NCI-H1417 (cell line): ENCODE measurements at places on chromosomes 12 and 14.

DNA sequence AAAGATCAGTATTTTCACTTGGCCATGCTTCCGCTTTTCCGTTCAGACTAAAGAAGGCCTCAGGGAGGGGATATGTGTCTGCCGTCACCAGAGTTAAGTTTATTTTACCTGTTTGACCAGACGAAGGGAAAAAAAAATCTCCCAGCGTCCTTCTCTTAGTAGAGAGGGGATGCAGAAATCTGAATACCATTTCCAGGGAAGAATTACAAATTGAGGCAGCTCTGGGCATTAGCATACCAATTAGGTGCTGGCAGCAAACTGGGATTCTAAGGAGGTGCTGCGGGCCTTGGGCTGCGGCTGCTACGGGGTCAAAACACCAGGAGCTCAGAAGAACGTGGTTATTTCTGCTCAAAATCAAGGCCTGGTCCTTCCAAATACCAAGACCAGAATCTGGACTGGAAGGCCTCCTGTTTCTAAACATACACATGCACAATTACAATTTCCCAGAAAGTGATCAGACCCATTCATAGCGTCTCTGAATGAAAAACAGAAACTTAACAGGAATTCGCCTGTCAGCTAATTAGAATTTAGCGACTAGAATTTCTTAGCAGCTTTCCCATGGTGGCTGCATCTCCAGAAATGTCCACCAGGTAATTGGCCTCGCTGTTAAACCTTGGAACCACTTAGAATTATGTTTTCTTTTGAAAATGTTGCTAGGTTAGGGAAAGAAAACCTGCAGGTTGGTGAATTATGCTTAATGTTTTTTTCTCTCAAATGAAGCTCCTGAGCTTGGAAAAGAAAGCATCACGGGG lies 617.0 kb downstream of the VRK1 start:
- no peak for DNase-seq

DNA sequence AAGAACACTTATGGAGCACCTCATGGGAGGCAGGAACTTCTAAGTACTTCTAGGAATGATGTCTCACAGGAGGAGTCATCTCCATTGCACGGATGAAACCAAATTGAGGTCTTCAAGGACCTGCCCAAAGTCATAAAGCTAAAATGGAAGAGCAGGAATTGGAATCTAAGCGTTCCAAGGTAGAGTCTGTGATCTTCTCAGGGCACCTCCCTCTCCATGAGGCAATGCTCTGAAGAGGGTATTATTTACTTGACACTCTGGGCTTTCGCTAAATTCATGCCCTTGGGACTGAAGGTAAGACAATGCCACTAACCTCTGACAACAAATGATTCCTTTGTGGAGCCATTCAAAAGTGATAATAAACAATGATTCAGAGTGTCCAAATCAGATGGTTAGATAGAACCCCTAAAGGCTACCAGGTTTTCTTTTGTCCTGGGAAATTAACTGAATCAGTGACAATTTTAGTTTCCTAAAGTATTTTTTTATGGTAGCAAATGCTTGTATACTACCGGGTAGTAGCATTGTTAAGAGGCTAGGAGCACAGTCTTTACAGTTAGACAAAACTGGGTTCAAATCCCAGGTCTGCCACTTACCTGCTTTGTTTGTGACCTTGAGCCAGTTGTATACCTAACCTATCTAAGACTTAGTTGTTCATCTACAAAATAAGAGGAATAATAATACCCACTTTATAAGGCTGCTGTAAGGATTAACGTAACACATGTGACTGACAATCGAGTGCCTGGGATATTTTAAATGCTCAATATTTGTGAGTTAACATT lies 12.3 kb downstream of the HMGA2 start:
- no peak for DNase-seq

DNA sequence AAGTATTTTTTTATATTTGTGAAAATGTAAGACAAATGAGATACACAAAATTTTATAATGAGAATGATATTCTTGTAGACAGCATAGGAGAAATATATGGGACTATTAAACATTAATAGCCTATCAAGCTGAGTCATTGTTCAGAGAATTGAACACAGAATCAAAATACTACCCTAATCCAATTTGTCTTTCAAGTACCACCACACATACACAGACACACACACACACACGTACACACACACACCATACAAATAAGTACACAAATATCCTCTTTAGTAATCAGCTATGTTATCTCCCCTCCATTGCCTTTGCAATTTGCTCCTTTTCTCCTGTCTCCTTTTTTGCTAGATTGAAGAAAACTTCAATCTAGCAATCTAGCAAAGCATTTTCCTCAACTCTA lies 499.3 kb downstream of the FOXG1 start:
- no peak for DNase-seq

DNA sequence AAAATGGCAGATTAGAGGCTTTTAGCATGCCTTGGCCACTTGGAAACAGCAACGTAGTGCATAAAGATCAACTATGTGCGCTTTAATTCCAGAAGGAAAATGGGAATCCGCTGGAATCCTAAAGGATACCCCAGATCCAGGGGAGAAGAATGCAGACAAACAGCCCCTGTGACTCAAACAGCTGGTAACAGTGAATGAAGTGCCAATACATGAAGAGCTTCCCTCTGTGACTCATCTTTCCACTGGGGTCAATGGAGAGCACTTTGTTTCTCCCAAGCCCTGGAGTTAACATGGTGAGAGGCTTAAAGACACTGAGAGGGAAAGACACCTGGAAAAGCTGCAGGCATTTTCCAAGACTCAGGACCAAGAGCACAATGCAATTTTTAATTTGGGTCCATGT lies 263.1 kb downstream of the CEP128 start:
- no peak for DNase-seq

GRCh38 chr12:49803693-49804450 lies 24.3 kb downstream of the NCKAP5L start:
- DNase-seq: no peak

DNA sequence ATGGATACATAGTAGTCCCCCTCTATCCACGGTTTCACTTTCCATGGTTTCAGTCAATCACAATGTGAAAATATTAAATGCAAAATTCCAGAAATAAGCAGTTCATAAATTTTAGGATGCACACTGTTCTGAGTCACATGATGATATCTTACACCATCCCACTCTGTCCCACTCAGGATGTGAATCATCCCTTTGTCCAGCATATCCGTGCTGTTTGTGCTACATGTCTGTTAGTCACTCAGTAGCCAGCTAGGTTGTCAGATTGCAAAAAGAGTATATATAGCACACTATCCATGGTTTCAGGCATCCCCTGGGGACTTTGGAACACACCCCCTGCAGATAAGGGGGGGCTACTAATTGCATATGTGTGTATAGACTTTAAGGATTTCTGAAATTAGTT lies 8.1 kb upstream of the NAA30 start:
- no peak for DNase-seq

DNA sequence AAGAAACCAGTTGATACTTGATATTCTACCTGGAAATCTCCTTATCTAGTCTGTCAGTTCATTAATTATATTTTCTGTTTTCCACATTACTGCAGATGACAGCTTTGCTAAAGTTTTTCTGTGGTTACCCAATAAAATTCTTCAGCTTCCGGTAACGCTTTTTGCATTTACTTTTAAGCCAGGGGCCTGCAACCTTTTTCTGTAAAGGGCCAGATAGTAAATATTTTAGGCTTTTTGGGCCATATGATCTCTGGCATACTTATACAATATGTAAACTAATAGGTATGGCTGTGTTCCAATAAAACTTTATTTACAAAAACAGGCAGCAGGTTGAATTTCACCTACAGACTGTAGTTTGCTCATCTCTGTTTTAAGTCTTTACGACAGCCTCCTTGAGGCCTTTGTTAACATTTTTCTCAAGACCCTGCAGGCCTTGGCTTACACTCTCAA lies 48.3 kb downstream of the SPATS2 start:
- no peak for DNase-seq

GRCh38 chr12:26492406-26492805 lies 297.0 kb downstream of the SSPN start:
- DNase-seq: no peak

DNA sequence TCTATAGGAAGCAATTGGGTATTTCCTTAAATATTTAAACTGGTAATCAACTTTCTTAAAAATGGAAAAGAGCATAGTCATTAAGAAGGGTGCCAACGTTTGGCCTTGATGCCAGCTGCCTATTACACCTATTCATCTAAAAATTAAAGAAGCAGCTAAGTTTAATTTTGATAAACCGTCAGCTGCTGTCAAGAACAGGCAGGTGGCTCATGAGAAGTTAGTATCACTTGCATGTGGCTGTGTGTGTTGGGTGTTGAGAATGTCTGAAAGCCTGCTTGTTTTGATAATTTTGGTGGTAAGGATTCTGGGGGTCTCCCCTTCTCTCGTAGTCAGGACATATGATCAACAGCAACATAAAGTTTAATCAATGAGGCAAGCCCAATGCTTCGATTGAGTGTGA lies 6.5 kb downstream of the GLRX5 start:
- no peak for DNase-seq

DNA sequence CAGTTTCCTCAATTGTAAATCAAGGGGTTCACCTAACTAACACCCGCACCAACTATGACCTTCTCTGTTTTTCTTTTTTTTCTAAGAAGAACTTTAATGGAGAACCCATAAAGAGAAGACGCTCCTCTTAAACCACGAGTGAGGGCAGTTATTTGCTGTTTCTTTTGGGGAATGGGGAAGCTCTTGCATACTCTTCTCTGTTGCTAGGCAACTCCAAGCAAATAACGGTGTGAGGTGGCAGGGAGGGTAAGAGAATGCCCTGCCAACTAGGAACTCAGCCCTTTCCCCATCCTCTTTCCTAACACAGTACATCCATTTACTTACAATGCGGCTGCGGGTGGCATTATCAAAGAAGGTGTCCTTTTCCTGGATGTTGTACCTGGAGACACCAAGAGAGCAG lies 114.9 kb downstream of the ANO2 start:
- no peak for DNase-seq

- DNase-seq: no peak
Observed at GRCh38 chr14:89572596-89573398, 155.8 kb upstream of the FOXN3 start.

- no peak for DNase-seq
Observed at GRCh38 chr14:72318648-72319047, 386.4 kb downstream of the RGS6 start.

GRCh38 chr14:99884834-99885648 lies 91.8 kb downstream of the EML1 start:
- peak; percentile 84 for DNase-seq

DNA sequence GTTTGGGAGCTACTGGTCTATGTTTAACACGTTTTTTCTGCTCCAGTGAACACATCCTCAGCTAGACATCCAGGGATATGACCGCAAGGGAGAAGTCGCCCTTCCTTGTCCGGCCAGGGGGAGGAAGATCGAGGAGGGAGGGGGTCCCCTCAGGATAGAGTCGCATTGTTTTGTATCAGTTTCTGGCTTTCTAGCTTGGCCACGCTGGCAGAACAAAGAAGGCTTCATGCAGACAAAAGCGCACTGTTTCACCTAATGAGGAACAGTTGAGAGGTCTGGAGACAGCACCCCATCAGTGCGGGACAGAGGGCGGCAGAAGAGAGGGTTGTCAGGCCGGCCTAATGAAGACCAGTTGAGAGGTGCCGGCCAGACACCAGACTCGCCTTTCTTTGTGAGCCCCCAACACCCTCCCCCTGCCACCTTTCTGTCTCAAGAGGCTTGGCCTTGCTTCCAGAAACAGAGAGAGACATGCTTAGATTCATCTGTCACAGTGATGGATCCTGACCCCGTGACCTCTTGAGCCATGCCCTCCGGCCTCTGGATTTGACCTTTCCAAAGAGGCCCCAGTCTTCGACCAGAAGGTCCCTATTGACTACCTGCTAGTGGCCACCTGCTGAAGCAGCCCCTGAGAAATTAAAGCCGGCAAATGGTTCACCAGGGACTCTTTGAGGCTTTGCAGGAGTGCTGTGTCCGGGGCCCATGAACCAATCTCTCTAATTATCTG lies 254.7 kb upstream of the TBX3 start:
- no peak for DNase-seq

- no peak for DNase-seq
Observed at GRCh38 chr14:91377700-91378652, 39.6 kb downstream of the CCDC88C start.

DNA sequence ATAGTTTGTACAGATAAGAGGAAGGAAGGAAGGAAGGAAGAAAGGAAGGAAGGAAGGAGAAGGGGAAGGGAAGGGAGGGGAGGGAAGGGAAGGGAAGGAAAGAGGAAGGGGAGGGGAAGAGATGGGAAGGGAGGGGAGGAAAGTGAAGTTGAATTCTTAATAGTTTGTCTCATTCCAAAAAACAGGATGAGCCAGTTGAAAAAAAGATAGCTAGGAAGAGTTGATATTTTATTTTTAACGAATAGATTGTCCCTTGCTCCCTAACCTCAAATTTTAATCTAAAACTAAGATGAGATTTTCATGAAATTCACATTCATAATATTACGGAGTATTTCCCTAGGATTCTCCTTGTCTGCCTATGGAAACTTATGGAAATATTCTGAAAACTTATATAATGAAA lies 80.7 kb downstream of the ZFC3H1 start:
- DNase-seq: no peak

- DNase-seq: no peak
Observed at GRCh38 chr14:81301371-81301770, 80.6 kb upstream of the GTF2A1 start.

DNA sequence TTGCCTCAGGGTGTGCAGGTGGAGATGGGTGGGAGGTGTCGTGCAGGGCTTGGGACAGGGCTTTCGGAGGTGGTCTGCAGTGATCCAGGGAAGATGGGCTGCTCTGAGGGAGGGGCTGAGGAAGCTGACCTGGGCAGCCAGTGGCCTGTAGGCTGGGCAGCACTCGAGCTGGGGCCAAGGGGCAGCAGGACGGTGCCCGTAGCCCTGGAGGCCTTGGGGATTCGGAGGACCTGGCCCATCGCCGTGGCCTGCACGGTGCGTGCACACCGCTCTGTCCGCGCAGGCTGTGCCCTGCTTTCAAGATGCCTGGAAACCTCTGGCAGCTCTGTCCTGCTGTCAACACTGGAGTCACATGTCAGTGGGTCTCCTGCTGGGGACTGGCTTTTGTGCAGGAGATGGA lies 9.1 kb downstream of the PACS2 start:
- DNase-seq: no peak

- no peak for DNase-seq
Observed at GRCh38 chr12:127078577-127079350, 1188.2 kb upstream of the TMEM132C start.

DNA sequence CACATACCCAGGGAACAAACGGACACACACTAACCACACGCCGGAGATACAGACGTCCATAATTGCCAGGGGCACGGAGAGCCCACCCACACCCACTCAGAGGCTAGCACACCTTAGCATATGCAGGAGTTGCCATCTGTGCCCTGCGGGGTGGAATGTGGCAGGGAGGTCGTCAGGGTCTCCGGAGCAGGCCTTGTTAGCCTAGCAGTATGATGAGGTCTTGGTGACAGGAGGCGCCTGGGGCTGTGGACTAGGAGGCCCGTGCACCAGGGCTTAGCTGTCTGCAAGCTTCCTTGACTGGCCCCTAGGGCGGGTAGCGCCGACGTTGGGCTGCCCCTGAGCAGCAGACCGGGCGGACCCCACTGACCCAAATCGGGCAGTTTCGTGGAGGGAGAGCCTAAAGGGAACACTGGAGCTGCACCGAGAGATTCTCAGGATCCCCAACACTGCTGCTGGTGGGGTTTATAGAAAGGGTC lies 10.0 kb downstream of the STAC3 start:
- no peak for DNase-seq
